ENCODE measurements at places on chromosomes 3 and 15.

DNA sequence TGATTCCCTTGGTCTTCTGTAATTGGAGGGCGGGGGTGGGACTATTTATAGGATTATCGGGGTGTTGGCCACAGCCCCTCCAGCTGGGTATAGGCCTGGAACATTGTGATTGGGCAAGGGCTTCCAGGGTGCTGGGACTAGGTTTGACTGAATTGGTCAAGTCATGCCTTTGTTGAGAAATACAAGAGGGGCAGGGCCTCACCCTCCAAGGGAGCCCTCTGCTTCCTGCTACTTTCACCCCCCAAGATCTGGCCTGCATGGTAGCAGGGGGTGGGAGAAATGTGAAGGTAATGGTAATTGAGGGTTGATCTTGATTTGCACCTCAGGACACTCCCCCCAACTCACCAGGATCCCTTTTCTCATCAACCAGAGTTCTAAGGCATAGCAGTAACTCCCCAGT lies 25.2 kb downstream of the TRIM71 start:
- no peak for DNase-seq

DNA sequence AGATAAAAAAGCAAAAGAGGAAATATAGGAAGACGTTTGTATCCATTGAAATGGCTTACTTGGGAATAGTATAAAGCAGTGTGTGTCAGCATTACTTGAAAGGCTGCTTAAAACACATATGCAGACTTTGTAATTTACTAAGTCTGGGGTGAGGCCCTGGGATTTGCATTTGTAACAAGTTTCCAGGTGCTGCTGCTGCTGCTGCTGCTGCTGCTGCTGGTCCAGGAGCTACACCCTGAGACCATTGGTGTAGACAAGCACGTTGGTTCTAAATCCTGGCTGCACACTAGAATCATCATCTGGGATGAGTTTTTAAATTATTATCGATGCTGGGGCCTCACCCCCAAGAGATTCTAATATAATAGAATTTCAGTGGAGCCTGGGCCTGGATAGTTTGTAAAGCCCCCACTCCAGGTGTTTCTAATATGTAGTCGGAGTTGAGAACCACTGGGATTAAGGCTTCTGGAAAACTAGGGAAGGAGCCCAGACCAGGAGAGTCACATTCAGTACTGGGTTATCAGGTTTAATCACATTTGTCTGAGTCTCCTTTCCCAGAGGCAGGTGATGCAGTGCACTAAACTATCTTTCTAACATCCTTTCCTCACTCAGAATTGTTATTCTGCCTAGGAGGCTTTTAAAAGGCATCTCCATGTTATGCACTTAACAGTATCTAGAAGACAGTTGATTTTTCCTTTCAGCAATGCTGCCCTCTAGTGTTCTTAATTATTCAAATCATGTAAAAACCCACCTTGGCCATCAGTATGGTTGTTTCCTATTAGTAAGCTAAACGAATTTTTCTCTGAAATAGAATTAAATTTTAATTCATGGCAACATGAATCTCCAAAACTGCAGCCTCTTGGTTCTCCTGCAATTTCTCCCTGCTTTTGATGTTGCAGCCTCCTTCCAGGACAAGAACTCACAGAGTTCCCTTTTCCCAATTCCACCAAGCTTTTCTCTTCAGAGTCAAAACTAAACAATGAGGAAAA lies 45.4 kb downstream of the SSR3 start:
- DNase-seq: no peak

DNA sequence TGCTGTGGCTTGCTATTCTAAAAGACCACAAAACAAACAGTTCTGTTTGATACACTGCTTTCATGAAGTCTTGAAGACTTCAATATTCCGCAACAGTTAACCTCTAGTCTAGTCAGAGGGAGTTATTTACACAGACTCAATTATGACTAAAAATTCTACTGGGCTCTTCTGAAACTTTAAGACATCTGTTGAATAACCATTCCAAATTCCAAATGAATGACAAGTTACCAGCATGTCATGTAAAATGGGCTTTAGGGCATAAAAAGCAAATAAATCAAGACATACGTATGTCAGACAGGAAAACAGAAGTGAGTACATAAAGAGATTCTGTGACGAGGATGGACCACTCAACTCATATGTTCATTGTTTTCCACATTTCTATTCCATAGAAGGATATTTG lies 93.9 kb downstream of the PLOD2 start:
- no peak for DNase-seq

DNA sequence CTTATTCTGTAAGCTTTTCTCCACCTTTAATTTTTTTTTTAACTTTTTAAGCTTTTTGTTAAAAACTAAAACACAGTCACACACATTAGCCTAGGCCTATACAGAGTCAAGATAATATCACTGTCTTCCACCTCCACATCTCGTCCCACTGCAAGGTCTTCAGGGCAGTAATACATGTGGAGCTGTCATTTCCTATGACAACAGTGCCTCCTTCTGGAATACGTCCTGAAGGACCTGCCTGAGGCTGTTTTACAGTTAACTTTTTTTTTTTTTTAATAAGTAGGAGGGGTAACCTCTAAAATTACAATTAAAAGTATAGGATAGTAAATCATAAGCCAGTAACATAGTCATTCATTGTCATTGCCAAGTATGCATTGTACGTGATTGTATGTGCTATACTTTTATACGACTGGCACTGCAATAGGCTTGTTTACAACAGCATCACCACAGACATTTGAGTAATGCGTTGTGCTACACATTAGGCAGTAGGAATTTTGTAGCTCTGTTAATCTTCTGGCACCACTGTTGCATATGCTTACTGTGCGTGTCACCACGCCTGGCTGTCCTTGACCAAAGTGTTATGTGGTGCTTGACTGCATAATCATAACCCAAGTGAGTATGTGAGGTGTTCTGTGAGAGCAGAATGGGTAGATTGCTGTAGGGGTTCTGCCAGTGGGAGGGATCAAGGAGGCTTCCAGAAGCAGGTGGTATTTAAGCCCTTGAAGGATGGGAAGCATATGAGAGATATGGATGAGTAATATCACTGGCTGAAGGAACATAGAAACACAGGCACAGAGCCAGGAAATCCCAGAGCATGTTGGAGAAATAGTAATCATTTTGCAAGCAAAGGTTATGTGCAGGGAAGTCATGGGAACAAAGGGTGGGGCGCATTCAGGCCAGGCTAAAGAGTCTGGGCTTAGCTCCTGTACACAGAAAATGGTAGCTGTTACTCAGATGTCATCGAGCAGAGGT lies 18.3 kb downstream of the FBXO22 start:
- DNase-seq: no peak

DNA sequence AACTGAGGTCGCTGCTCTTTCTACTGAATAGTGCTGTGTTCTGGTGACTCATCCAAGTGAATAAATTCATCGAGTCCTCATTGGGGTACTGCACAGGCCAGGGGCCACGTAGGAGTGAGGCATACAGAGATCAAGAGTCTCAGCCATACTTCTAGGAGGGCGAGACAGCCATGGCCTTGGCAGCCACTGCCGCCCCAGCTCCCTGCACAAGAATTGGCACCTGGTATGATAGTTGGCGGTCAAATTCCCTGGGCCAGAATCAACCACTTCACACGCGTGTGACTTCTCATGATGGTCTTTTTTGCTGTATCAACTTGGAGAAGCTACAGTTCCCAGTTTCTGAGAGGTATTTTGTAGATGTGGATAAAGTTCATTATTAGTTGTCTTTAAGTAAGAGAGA lies 161.6 kb downstream of the OSBPL10 start:
- DNase-seq: no peak

GRCh38 chr15:76994001-76994400 lies 925 bp upstream of the PSTPIP1 start:
- DNase-seq: no peak

DNA sequence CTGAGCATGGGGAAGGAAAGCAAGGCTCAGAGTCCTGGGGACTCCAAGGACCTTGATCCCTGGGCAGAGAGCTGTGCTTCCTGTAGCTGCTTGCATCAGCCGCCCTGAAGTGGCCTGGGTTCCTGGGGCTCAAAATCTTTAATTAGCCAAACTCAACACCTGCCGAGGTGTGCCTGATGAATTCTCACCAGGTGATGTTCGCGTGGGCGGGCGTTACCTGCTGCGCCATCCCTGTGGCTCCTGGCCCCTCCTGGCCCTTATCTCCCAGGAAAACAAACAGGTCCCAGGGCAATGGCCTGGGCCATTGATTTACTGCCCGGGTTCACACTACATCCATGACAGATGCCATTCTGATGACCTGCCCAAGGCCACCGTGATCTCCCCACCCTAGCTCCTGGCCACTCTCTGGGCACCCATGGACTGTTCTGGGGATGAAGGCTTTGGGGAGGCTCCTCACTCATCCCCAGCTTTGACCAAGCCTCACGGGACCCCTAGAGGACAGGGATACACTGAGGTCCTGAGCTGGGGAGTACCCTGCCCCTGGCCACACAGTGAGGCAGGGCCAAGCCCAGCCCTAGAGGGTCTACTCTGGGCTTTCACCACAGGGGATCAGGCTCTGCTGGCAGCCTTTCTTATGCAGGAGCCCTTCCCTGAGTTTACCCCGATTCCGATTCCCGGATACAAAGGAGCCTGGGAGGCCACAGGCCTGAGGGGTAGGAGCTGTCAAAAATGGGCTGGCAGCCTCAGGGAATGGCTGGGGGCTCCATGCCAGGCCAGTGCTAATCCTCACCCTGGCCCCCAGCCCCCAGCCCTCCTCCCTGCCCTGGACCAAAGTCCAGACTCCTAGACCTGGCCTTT lies 5.7 kb downstream of the SLC38A3 start:
- no peak for DNase-seq

GRCh38 chr3:134956844-134957243 lies 161.8 kb downstream of the EPHB1 start:
- DNase-seq: no peak

Data from CMK (cell line).